ENCODE measurements at places on chromosomes 5 and 9. TPM values are rescaled to one million over a fixed set of nuclear protein-coding genes. Genes with fewer than 3 reads are reported as not detected.

DNA sequence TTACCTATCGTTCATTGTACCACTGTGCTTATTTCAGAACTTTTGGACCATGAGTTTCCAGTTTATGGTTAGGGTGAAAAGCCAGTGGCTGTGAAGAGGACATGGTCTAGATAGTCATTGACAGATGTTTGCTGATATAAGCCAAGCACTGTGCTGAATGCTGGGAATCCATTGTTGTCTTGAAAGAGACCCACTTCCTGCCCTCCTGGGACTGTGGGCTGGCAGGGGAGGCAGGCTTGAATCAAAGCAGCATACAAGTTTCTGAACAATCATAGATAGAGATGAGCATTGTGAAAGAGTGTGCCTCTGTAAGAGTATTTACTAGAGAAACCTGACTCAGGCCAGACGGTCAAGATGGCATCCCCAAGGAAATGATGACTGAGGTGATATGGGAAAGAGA lies 73.4 kb downstream of the NMUR2 start:
- H3K27ac ChIP-seq, result no peak overlapping the region
- H3K27me3 ChIP-seq, result no peaks in the 10 kb centered on the region
- no peaks in the 10 kb centered on the region for H3K4me1 ChIP-seq
- H3K36me3 ChIP-seq, result no peaks in the 10 kb centered on the region
- no peak for DNase-seq

DNA sequence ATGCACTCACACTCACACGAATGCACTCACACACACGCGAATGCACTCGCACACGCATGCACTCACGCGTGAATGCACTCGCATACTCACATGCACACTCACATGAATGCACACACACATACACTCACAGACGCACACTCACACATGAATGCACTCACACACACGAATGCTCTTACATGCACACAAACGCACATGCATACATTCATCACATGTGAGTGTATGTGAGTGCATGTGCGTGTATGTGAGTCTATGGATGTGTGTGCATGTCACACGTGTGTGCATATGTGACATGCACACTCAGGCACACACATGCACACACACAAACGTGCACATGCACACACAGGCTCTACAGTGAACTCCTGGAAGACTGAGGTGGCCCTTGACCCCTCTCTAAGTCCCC lies 121.7 kb downstream of the ADAMTS2 start:
- no peak for DNase-seq
- H3K4me1 ChIP-seq, result no peaks in the 10 kb centered on the region
- no peak overlapping the region for H3K4me3 ChIP-seq
- no peaks in the 10 kb centered on the region for H3K36me3 ChIP-seq
- no peak overlapping the region for H3K27ac ChIP-seq

- no peak overlapping the region for H3K4me3 ChIP-seq
Measured at GRCh38 chr5:112210430-112211005, 208.6 kb downstream of the EPB41L4A start.

DNA sequence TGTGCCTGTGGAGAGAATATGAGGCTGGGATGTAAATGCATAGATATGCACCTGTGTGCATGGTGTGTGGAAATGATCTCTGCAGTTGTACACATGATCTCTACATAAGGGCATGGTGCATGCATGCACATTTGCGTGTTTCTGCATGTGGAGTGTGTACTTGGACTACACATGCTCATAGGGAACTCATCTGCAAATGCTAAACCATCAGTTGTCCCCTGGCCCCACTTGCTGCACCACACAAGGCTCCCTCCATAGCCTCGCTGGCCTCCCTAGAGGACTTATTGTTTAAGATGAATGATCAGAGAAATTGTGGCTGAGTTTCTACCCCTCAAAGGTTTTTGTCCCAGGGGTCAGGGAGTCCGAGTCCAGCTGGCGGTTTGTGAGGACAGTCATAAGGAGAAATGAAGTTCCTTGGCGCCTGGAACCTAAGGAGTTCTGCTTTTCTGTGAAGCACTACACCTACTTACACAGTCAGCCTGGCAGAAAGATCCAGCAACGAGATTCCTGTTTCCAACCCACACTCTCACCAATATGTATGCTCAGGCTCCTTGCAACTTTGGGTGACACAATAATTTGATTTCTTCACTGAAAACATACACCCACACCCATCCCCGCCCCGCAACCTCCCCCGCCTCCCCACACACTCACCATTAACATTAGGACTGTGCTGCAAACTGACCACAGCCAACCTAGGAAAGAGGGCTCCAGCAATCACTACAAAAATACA lies 79.9 kb upstream of the CPEB4 start:
- H3K36me3 ChIP-seq, result no peaks in the 10 kb centered on the region
- no peaks in the 10 kb centered on the region for H3K4me1 ChIP-seq
- no peak overlapping the region for H3K27ac ChIP-seq
- no peak overlapping the region for H3K4me3 ChIP-seq

GRCh38 chr5:672329-673160 lies 20.6 kb downstream of the TPPP start:
- peaks cover 23% of the 10 kb centered on the region for H3K4me1 ChIP-seq
- H3K36me3 ChIP-seq, result no peaks in the 10 kb centered on the region
- H3K27ac ChIP-seq, result peak overlapping the region; percentile 54
- peak; percentile 77 for DNase-seq
- no peak overlapping the region for H3K4me3 ChIP-seq

DNA sequence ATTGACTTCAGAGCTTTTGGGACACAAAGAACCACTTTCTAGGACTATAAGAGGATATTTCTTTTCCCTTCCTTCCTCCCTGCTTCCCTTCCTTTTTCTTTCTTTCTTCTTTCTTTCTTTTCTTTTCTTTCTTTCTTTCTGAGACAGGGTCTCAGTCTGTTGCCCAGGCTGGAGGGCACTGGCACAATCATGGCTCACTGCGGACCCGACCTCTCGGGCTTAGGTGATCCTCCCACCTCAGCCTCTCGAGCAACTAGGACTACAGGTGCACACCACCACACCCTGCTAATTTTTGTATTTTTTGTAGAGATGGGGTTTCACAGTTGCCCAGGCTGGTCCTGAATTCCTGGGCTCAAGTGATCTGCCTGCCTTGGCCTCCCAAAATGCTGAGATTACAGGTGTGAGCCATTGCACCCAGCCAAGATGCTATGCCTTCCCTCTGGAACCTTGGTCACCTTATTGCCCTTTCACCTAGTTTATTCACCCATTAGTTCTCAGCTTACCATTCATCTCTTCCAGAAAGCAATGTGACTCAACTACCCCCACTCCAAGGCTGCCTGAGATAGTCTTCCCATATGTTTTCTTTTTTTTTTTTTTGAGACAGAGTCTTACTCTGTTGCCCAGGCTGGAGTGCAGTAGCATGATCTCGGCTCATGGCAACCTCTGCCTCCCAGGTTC lies 10.1 kb downstream of the PLIN2 start:
- H3K27me3 ChIP-seq, result no peaks in the 10 kb centered on the region
- no peaks in the 10 kb centered on the region for H3K4me1 ChIP-seq
- H3K27ac ChIP-seq, result no peak overlapping the region
- H3K4me3 ChIP-seq, result no peak overlapping the region
- no peak for DNase-seq

DNA sequence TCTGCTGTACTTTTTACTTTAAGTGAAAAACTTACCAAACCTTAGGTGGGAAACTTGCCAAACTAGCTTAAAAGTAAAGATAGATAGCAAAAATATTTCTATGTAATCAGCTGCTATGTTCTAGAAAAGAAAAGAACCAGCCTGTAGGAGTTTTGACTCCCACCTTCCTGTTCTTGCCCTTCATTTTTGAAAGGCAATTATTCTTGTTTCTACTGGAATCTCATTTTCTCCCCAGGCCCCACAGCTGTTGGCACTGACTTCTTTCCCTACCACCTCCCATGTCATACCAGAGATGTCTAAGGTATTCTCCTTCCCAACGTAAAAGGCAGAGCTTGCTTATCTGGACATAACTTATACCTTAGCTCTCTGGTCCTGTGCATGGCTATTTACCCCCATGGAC lies 389.7 kb downstream of the ARHGEF28 start:
- H3K4me1 ChIP-seq, result no peaks in the 10 kb centered on the region
- no peak for DNase-seq
- no peak overlapping the region for H3K4me3 ChIP-seq
- no peaks in the 10 kb centered on the region for H3K36me3 ChIP-seq
- H3K27ac ChIP-seq, result no peak overlapping the region

DNA sequence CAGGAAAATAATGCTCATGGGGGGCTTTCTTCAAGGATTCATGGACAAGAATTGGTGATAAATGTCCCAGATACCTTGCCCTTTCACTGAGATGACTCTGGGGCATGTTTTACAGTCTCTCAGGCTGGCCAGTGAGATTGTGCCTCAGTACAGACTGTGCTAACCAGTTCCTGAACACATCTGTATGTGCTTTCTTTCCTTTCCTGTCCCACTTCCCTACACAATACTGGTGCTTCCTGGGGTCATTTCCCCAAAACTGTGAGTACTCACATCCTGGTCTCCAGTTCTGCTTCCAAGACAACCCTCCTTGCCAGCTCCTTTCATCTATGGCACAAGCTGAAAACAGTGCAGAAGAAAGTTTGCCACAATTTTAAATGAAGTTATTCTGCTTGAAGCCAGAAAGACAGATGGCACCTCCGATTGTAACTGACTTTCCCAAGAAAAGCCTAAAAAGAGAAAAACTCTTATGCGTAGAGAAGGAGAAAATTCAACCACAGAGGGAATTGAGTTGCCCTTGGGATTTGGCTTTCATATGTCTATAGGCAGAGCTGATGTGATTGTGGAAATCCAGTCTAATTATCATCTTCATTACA lies 134.7 kb downstream of the DRD1 start:
- no peaks in the 10 kb centered on the region for H3K36me3 ChIP-seq
- H3K27me3 ChIP-seq, result no peaks in the 10 kb centered on the region
- H3K27ac ChIP-seq, result no peak overlapping the region
- no peak overlapping the region for H3K4me3 ChIP-seq
- no peak for DNase-seq
- H3K4me1 ChIP-seq, result no peaks in the 10 kb centered on the region

- no peak overlapping the region for H3K27ac ChIP-seq
- H3K27me3 ChIP-seq, result peaks cover 2% of the 10 kb centered on the region
- no peak for DNase-seq
Measured at GRCh38 chr5:71988808-71989207, 118.5 kb upstream of the MAP1B start.

GRCh38 chr5:38827525-38827924 lies 18.3 kb upstream of the OSMR start:
- DNase-seq, result no peak
- no peaks in the 10 kb centered on the region for H3K36me3 ChIP-seq
- no peak overlapping the region for H3K27ac ChIP-seq
- no peaks in the 10 kb centered on the region for H3K4me1 ChIP-seq

DNA sequence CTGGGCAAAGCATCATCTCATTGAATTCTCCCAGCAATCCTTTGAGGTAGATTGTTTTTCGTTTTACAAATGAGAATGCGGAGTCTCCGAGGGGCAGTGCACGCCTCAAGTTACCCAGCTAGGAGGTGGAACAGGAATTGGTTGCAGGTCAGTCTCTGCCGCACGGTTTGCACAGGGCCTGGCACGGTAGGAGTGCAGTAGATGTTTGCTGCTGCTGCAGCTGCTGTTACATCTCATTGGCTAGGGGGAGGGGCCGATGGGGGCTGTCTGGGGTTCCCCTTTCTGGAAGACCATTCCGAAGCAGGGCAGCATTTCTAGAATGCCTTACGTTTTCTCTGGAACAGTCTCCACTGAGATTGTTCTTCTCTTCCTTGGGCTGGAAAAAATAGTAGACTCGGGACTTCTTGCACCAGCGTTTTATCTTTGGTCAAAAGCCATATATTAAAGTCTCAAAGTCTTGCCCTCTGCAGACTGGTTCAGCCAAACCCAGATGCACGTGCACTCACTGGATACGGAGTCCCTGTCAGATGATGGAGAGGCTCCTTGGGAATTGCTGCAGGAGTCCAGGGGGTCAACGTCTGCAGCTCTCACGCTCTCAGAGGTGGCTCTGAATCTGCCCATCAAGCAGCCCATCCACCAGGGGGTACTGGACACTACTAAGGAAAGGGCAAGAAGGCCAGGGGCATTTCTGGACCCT lies 1.2 kb downstream of the USP20 start:
- peak overlapping the region; percentile 80 for H3K4me3 ChIP-seq
- H3K4me1 ChIP-seq, result peaks cover 67% of the 10 kb centered on the region
- peak overlapping the region; percentile 93 for H3K27ac ChIP-seq
- peak; percentile 25 for DNase-seq

DNA sequence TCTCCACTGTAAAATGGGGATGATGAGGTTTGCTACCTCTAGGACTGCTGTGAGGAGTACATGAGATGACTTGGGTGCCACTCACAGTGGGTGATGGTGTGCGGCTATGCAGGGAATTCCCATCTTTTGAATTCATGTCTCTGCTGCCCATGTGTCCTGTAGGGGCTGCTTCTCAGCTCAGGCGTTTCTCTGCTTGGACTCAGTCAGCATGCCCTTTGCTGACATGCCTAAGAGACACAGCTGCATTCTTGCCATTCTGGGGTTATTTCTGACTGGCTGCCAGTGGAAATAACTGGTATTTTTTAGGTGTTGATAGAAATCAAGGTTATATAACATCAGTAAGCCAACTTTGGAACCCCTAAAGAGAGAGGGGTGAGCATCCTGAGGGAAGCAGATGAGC lies 24.3 kb upstream of the XPA start:
- H3K4me1 ChIP-seq, result no peaks in the 10 kb centered on the region
- no peak overlapping the region for H3K27ac ChIP-seq
- DNase-seq, result no peak
- no peak overlapping the region for H3K4me3 ChIP-seq

Gene C9orf43
- total RNA-seq, result 0.90 TPM

Gene SYNPO
- not detected for total RNA-seq

Gene IFNB1
- not detected for total RNA-seq

Gene CPLANE1
- 9.3 TPM for total RNA-seq

Gene OMD
- total RNA-seq, result not detected

Gene FOXD4L4
- 0.27 TPM for total RNA-seq

Gene ZNF454
- not detected for total RNA-seq

Gene ACTBL2
- total RNA-seq, result not detected
